ENCODE measurements at places on chromosomes 7 and 10.

DNA sequence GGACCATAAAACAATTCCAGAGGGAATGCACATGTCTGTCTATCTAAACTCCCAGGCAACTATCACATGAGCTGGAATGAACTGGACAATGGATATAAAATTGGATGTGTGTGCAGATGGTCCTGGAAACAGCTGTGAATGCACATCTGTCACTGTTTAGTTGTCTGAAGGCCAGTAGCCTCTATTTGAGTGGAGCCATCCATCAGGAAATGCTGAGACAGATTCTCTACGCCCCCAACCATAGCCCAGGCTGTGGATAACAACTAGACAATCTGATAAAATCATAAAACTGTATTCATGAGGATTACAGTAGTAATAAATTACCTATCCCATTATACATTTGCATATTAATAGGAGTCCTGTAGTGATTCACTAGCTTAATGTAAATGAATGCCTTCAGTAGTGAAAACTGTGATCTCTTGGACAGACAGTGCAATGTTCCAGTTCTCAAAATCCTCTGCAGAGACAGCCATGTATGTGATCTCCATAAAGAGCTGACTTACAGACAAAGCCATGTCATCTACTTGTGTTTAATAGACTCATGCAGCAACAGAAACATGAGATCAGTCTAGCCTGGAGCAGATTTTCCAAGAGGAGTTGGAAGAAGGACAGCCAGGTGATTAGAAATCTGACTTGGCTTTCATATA, 907.6 kb downstream of the KCNMA1 start:
- no peak for DNase-seq

DNA sequence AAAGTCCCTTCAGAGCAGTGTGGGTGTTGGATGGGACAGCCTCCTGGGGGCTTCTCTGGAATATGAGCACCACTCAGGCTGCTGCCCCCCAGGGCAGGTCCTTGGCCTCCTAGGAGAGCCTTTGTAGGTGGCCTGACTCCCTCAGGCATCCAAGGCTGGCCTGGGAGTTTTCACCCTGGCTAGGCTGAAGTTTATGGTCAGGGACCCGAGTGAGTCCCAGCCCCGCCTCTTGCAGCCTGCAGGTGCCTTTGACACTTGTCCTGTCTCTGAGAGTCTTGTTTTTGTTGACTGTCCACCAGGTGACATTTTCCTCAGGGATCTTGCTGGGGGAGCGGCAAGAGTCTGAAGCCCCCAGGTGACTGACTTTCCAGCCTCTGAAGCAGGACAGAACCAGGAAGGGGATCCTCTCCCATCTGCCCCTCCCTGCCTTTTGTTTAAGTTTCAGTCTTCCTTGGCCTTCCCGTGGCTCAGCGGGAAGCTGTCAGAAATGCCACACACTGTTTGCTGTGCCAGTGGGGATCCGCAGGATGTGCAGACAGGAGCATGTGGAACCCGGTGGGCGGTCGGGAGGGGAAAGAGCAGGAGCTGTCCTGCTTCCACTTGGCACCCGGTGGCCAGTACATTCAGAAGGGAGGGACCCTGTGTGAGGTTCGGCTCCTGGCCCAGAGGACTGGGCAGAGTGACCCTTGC, 59.5 kb downstream of the LRRC18 start:
- DNase-seq: no peak

DNA sequence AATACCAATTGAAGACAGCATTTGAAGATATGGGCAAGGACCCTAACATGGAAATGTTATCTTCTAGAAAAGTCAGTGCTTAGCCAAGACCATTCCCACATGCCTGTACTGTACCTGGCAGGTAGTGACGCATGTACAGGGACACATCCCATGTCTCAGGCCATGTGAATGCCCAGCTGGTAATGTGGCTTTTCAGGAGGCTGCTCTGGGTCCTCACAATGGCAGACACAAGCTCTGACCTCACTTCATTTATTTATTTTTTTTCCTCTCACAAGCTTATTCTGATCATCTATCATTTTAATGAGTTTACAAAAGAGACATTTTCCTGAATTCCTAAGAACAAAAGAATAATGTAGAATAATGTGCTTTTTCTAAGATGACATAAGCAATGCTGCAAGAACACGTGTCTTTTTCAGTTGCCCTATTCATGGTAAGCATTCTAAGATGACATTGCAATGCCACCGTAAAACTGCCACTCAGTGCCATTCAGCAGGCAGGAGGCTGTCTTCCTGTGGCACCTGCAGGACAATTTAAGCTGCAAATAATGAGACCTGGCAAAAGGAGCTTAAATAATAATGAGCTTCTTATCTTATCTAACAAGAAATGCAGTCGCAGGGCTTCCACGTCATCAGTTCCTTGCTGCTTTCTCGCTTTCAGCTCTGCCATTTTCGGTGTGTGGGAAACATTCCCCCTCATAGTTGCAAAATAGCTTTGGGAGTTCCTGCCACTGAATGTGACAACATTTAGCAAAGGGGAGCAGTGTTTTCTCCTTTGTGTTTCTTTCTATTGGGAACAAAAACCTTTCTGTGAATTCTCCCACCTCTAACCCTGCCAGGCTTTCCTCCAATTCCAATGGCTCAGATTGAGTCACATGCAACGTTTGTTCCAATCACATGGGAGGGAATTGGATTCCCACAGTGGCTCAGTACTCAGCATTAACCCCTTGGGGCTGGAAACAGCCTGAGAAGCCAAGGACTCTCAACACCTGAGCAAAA, 113.0 kb downstream of the SEC23IP start:
- DNase-seq: no peak

DNA sequence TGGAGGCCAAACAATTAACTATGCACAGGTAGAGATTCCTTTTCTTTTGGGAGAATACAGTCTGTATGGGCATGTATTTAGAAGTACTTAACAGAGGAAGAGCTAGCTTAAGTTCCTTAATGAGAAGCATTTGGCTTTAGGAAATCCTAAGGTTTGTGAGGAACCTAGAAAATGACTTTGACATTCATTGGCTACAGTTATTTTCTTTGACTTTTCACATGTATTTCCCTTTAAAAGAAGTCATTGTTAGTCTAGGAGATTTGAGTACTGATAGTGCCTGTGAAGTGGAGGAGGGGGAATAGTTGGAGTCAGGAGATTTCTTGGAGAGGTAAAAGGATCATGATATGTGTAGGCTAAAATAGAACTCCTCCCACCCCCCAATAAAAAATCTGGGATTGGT, 3.6 kb downstream of the HELLS start:
- no peak for DNase-seq

GRCh38 chr10:112308125-112308502, 24.9 kb downstream of the TECTB start:
- no peak for DNase-seq

DNA sequence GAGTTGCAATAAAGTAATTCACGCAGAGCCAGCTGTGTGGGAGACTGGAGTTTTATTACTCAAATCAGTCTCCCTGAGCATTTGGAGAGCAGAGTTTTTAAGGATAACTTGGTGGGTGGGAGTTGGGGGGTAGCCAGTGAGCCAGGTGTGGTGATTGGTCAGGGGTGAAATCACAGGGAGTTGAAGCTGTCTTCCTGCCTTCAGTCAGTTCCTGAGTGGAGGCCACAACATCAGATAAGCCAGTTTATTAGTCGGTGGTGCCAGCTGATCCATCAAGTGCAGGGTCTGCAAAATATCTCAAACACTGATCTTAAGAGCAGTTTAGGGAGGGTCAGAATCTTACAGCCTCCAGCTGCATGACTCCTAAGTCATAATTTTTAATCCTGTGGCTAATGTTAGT, 3.3 kb upstream of the CYP51A1 start:
- DNase-seq: no peak

GRCh38 chr10:63886281-63887022, 365.3 kb downstream of the REEP3 start:
- DNase-seq: no peak

Data from activated CD8-positive, alpha-beta memory T cell treated with anti-CD3 and anti-CD28 coated beads for 1 hour (primary cell).